Activated naive CD4-positive, alpha-beta T cell (primary cell): ENCODE measurements at places on chromosomes 12 and 14.

GRCh38 chr14:69252851-69253250 is 7.1 kb upstream of the GALNT16 start:
- no peak for DNase-seq

DNA sequence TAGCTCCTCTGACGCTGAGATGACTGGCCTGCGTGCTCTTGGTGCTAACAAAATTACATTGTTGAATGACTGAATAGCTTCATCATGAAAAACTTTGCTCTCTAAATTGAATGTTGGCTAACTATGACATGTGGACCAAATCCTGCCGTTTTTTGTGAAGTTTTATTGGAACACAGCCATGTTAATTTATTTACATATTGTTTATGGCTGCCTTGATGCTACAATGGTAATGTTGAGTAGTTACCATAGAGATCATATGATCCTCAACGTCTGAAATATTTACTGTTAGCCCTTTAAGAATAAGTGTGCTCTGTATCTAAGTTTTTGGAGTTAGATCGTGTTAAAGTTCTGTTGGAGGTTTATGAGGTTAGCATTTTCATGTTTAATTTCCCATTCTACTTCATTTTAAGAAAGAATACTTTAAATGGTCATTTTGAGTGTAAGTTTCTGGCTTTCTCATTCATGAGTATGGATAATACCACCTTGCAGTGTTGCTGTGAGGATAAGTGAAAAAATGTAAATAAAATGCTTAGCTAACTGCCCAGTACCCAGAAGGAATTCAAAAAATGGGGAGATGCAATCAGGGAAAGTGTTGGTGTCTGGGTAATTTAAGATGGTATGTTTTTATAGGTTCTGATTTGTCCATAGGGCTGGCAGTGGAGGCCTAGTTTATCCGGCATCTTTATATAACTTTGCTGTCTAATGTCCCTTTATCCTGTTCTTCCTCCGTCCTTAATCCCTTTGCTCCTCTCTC is 35.3 kb downstream of the NUBPL start:
- DNase-seq, result no peak

DNA sequence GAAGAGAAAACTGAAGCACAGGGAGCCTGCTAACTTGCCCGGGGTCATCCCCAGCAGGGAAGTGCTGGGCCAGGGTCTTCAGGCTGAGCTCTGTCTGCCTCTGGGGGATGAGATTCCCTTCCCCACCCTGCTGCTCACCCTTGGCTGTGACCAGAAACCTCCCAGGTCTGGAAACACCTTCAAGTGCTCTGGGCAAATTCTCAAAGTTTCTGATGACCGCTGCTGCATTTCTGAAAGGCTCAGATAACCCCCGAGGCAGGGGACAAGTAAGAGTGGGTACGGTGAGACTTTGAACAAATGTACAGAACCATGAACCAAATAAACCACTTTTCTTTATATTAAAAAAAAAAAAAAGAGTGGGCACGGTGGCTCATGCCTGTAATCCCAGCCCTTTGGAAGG is 41.3 kb downstream of the LTBP2 start:
- DNase-seq, result no peak

- no peak for DNase-seq
These were observed 10.2 kb downstream of the TRMT61A start for GRCh38 chr14:103539056-103539825.

GRCh38 chr12:114343585-114344302 is 62.2 kb downstream of the TBX5 start:
- DNase-seq, result no peak

DNA sequence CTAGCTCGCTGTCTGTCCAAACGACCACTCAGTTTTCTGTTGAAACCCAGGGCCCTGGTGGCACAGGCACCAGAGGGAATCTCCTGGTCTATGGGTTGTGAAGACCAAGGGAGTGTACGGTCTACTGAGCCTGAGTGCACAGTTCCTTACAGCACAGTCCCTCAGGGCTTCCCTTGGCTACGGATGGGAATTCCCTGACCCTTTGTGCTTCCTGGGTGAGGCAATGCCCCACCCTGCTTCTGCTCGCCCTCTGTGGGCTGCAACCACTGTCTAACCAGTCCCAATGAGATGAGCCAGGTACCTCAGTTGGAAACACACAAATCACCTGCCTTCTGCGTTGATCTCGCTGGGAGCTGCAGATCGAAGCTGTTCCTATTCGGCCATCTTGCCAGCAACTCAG is 22.6 kb downstream of the GPHN start:
- no peak for DNase-seq
